Stimulated activated naive CD4-positive, alpha-beta T cell (primary cell): ENCODE measurements at places on chromosomes 1 and 21.

DNA sequence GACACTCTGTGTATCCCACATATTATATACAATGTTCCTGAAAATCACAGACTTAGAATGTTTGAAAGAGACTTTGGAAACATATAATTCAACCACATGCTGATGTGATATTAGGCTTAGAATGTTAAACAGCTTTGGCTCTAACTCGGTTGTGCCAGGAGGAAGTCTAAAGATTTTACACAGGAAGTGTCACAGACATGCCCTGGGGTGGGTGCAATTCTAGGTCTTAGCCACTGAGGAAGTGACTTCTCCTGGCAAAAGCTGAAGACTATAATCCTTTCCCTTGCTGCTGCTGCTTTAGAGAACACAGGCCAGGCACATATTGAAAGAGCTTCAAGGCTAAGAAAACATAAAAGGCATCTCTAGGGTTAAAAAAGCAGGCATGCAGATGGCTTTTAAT is 51.0 kb downstream of the RPL5 start:
- peak; percentile 3 for DNase-seq

DNA sequence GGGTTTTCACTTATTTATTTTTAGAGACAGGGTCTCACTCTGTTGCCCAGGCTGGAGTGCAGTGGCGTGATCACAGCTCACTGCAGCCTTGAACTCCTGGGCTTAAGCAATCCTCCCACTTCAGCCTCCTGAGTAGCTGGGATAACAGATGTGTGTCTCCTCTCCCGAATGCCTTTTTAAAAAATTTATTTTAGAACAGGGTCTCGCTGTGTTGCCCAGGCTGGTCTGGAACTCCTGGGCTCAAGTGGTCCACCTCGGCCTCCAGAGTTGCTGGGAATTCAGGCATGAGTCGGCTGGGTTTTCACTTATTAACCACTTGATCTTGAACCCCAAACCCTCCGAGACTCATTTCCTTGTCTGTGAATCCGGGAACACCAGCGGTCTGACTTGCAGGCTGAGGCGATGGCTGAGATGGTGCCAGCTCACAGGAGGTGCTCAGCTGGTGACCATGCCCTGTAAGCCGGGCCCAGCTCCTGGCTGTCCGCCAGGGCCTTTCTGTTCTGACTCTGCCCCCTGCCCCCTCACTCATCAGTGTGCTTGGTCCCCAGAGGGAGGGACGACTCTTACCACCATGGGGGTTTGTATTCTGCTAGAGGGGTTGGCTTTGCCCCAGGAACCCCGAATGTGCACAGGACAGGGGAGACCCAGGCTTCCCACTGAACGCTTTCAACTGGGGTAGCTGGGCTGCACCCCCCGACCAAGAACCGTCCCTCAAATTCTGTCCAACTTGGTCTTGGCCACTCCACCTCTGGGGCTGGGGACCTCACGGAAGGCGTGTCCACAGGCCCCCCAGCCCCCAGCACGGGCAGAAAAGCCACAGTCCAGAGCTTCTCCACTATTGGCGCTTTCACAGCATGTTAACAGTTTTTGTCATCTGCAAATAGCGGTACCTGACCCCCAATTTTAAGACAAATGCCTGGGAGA is 22.5 kb downstream of the MMEL1 start:
- no peak for DNase-seq

DNA sequence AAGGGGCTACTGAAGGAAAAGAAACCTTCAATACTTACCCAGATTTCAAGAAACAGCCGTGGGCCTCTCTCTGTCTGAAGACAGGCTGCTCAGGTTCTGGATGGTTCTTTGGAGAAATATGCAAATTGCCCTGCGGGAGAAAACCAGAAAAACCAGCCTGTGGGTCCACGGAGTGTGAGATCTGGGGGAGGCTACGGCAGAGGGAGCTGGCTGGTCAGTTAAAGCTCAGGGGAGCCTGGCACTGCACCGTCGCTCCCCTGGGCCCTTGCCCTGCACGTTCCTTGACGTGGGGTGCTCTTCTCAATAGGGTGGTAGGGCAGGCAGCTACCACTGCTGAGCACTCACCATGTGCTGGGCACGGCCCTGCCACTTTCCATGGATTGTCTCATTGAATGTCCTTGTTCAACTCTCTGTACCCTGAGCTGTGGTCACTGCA is 12.7 kb downstream of the TMCO4 start:
- DNase-seq, result no peak

GRCh38 chr1:22841860-22842281 is 130.8 kb downstream of the LACTBL1 start:
- DNase-seq, result no peak

GRCh38 chr1:62796221-62796620 is 12.3 kb downstream of the ATG4C start:
- DNase-seq, result no peak

GRCh38 chr1:242546441-242546840 is 21.9 kb upstream of the PLD5 start:
- DNase-seq, result no peak
